ENCODE measurements at places on chromosomes 2 and 18.

DNA sequence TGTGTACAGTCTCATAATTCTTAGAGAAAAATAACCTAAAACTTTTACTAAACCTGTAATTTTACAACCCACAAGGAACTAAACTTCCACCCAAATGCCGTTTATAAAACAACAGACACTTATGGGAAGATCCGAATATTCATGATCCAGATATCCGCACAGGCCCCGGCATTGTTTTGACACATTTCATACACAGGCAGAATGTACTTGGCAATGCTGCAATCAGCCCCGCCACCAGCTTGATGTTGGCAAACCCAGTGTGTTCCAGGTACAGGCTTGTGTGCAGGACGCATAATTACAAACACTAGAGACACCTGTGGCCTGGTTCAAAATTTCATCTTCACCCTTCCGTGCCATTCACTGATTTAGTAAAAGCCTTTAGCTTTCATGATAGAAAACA is 393.0 kb upstream of the SALL3 start:
- no peaks in the 10 kb centered on the region for H3K27me3 ChIP-seq
- no peak overlapping the region for H3K27ac ChIP-seq
- H3K36me3 ChIP-seq = no peaks in the 10 kb centered on the region
- DNase-seq = no peak
- no peaks in the 10 kb centered on the region for H3K4me1 ChIP-seq

DNA sequence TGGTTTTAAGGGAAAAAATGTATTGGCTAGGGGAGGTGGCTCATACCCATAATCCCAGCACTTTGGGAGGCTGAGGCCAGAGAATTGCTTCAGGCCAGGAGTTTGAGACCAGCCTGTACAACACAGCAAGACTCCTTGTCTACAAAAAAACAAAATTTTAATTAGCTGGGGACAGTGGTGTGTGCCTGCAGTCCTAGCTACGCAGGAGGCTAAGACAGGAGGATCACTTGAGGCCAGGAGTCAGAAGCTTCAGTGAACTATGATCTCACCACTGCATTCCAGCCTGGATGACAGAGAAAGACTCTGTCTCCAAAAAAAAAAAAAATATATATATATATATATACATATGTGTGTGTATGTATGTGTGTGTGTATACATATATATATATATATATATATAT is 18.5 kb downstream of the CCDC88A start:
- no peak overlapping the region for H3K4me3 ChIP-seq
- DNase-seq = no peak
- no peaks in the 10 kb centered on the region for H3K36me3 ChIP-seq
- no peaks in the 10 kb centered on the region for H3K27me3 ChIP-seq
- no peak overlapping the region for H3K27ac ChIP-seq

DNA sequence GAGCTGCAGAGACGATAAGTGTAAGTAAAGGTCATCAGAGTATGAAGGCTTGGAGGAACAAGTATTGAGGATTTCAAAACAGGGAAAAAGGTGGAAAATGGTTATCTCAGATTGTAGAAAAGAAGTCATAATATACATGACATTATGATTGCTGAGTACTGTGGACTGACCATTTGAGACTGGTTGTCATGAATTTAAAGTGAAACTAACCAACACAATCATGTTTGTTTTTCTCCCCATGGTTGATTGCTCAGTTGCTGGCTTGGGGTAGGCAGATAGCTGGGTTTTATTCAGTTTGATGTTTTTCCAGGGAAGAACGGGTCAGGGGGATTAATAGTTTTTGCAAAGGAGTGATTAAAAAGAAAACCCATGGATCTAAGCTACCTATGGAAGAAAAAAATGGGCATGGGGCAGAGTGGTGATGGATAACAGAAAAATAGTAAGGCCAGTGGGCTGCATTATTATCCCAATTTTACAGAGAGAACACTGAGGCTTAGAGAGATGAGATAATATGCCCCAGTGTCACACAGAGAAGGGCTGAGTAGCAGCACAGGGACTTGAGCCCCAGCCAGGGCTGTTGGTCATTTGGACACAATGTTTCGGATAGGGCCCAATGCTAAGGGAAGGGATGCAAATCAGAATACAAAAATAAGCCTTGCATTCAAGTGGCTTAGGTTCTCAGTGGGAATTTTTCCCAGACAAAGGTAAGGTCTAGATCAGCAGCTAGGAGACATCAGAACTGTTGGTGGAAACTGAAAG is 885.7 kb downstream of the DCC start:
- no peak for DNase-seq
- no peaks in the 10 kb centered on the region for H3K4me1 ChIP-seq
- no peaks in the 10 kb centered on the region for H3K27me3 ChIP-seq
- H3K4me3 ChIP-seq = no peak overlapping the region
- no peaks in the 10 kb centered on the region for H3K36me3 ChIP-seq

DNA sequence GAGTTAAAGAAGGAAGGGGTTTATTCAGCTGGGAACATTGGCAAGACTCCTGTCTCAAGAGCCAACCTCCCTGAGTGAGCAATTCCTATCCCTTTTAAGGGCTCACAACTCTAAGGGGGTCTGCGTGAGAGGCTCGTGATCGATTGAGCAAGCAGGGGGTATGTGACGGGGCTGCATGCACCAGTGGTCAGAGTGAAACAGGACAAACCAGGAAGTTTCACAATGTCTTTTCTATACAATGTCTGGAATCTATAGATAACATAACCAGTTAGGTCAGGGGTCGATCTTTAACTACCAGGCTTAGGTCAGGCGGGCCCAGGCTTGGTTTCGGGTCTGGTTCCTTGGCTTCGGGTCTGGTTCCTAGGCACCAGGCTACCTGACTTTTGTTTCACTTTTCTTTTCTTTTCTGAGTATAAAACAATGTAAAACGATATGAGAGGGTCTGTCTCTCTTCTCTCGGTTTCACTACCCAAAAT is 30.1 kb upstream of the LIPG start:
- no peak overlapping the region for H3K4me3 ChIP-seq
- no peaks in the 10 kb centered on the region for H3K36me3 ChIP-seq
- H3K27ac ChIP-seq = peak overlapping the region; percentile 45
- DNase-seq = peak; percentile 71
- peaks cover 2% of the 10 kb centered on the region for H3K4me1 ChIP-seq

GRCh38 chr2:197034292-197034691 is 107.8 kb upstream of the PGAP1 start:
- no peaks in the 10 kb centered on the region for H3K27me3 ChIP-seq
- H3K4me3 ChIP-seq = no peak overlapping the region
- no peak overlapping the region for H3K27ac ChIP-seq
- H3K4me1 ChIP-seq = no peaks in the 10 kb centered on the region

DNA sequence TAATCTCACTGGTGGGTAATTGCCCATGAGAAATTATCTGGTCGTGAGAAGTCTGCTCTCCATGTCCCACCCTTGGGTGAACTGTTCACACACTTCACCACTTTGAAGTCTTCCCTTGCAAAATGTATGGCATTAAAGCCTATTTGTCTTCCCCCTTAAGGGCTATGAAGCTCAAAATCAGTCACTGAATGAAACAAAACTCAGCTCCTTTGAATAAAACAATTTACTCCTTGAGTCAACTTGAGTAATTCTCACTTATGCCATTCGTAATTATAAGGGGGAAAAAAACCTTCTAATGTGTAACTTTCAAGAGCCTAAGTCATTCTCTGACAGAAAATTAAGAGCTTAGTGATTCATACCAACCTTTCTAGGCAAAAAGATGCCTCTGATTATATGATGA is 48.8 kb upstream of the REL start:
- H3K4me3 ChIP-seq = no peak overlapping the region
- no peaks in the 10 kb centered on the region for H3K4me1 ChIP-seq
- H3K27ac ChIP-seq = no peak overlapping the region
- H3K27me3 ChIP-seq = no peaks in the 10 kb centered on the region

- DNase-seq = peak; percentile 59
- H3K4me3 ChIP-seq = no peak overlapping the region
- H3K27ac ChIP-seq = no peak overlapping the region
- no peaks in the 10 kb centered on the region for H3K4me1 ChIP-seq
Observed at GRCh38 chr18:32714571-32715148, 58.2 kb downstream of the KLHL14 start.

- no peaks in the 10 kb centered on the region for H3K4me1 ChIP-seq
- no peak overlapping the region for H3K4me3 ChIP-seq
- H3K36me3 ChIP-seq = no peaks in the 10 kb centered on the region
- H3K27ac ChIP-seq = no peak overlapping the region
- H3K27me3 ChIP-seq = no peaks in the 10 kb centered on the region
Observed at GRCh38 chr2:41222593-41222992, 770.7 kb upstream of the SLC8A1 start.

GRCh38 chr2:129504646-129505045 is 474.8 kb upstream of the RAB6C start:
- H3K27me3 ChIP-seq = no peaks in the 10 kb centered on the region
- H3K36me3 ChIP-seq = no peaks in the 10 kb centered on the region
- H3K27ac ChIP-seq = no peak overlapping the region
- no peaks in the 10 kb centered on the region for H3K4me1 ChIP-seq

- peaks cover 2% of the 10 kb centered on the region for H3K4me1 ChIP-seq
- no peaks in the 10 kb centered on the region for H3K36me3 ChIP-seq
- H3K4me3 ChIP-seq = peak within 1 kb of the TSS; percentile 99
- peak; percentile 93 for DNase-seq
- H3K27me3 ChIP-seq = no peaks in the 10 kb centered on the region
Observed at GRCh38 chr2:182715892-182716649, at the start of gene DNAJC10. Gene DNAJC10 (plus strand): TSS chr2:182716257. CDS start chr2:182718087, 1,830 bp downstream.

- DNase-seq = no peak
- no peaks in the 10 kb centered on the region for H3K27me3 ChIP-seq
- no peak overlapping the region for H3K4me3 ChIP-seq
- H3K36me3 ChIP-seq = no peaks in the 10 kb centered on the region
- no peak overlapping the region for H3K27ac ChIP-seq
- H3K4me1 ChIP-seq = no peaks in the 10 kb centered on the region
Observed at GRCh38 chr2:239013678-239013976, 165.7 kb downstream of the TWIST2 start.

GRCh38 chr2:240733803-240734495 is 42.3 kb downstream of the AQP12A start:
- H3K36me3 ChIP-seq = no peaks in the 10 kb centered on the region
- no peak overlapping the region for H3K4me3 ChIP-seq
- H3K4me1 ChIP-seq = peaks cover 29% of the 10 kb centered on the region
- H3K27me3 ChIP-seq = no peaks in the 10 kb centered on the region
- no peak overlapping the region for H3K27ac ChIP-seq
- DNase-seq = no peak

DNA sequence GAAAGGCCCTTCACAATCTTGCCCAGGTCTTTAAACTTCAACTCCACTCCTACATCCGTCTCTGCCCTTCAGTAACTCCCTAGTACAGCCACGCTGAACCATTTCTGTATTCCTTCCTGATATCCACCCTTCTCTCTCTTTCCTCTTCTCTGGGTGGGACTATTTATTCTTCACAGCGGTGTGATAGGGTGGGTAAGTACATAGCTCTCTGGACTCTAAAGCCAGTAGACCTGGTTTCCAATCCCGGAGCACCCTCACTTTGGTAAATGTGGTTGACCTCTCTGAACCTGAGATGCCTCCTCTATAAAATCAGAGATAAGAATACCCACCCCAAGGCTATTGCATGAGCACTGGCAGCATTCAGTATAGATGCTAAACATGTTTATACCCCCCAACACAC is 86.7 kb downstream of the ATL2 start:
- H3K36me3 ChIP-seq = no peaks in the 10 kb centered on the region
- H3K27me3 ChIP-seq = no peaks in the 10 kb centered on the region
- no peak overlapping the region for H3K27ac ChIP-seq

DNA sequence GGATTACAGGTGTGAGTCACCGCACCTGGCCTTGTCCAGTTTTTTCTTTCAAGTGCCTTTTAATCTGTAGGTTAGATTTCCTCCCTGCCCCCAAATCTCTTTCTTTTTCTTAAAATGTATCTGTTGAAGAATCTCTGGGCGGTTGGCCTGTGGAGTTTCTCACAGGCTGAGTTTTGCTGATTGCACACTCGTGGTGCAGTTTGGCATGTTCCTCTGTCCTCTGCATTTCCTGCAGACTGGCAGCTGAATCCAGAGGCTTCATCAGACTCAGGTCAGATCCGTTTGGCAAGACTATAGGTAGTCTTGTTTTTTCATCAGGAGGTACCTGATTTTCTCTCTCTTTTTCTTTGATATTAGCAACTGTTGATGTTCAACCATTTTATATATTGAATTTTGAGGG is 5.5 kb downstream of the CASP10 start:
- no peak overlapping the region for H3K4me3 ChIP-seq
- no peaks in the 10 kb centered on the region for H3K4me1 ChIP-seq
- H3K27me3 ChIP-seq = no peaks in the 10 kb centered on the region
- H3K27ac ChIP-seq = no peak overlapping the region
- no peak for DNase-seq

- H3K36me3 ChIP-seq = peaks cover 6% of the 10 kb centered on the region
- no peak overlapping the region for H3K4me3 ChIP-seq
- no peak for DNase-seq
- H3K4me1 ChIP-seq = peaks cover 28% of the 10 kb centered on the region
- no peaks in the 10 kb centered on the region for H3K27me3 ChIP-seq
- no peak overlapping the region for H3K27ac ChIP-seq
Observed at GRCh38 chr2:128320906-128321771, 2.5 kb upstream of the HS6ST1 start.

GRCh38 chr2:128420131-128420530 is 101.5 kb upstream of the HS6ST1 start:
- no peaks in the 10 kb centered on the region for H3K27me3 ChIP-seq
- no peaks in the 10 kb centered on the region for H3K4me1 ChIP-seq
- H3K27ac ChIP-seq = no peak overlapping the region
- no peaks in the 10 kb centered on the region for H3K36me3 ChIP-seq
- no peak overlapping the region for H3K4me3 ChIP-seq

GRCh38 chr2:20334605-20335203 is 15.9 kb downstream of the PUM2 start:
- no peaks in the 10 kb centered on the region for H3K4me1 ChIP-seq
- H3K27me3 ChIP-seq = no peaks in the 10 kb centered on the region
- DNase-seq = no peak
- H3K4me3 ChIP-seq = no peak overlapping the region
- H3K27ac ChIP-seq = peak overlapping the region; percentile 25

DNA sequence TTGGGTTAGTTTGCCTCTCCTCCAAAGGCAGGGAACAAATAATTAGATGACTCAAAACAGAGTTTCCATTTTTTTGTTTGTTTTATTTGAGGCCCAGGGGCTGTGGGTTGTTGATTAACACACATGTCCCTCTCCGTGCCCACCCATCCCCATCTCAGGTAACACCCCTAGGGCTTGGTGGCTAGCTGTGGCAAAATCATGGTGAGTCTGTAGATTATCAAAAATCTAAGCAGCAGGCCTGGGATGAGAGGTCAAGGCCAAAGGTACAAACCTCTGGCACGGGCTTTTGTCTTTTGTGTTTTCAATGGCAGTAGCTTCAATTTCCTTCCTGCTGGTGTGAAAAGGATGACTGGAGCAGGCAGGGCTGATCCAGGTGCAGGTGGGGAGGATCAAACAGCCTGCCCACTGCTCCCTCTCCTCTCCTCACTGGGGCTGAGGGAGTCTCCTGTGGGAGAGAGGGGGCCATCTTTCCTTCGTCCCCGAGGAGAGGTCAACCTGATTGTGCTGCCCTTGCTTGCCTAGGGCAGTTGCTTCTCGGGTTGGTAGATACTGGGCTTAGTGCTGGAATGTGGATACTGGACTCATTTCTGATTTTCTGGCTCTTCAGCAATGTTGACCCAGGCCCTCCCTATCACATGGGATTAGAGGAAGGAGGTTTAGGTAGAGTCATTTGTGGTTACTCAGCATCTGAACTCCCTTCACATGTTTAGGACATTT is 31.9 kb upstream of the EML4 start:
- H3K36me3 ChIP-seq = no peaks in the 10 kb centered on the region
- DNase-seq = no peak
- H3K27ac ChIP-seq = no peak overlapping the region
- H3K4me3 ChIP-seq = no peak overlapping the region
- H3K27me3 ChIP-seq = no peaks in the 10 kb centered on the region

Data from trophoblast cell (in vitro differentiated cells and primary cell).